Stimulated activated CD8-positive, alpha-beta memory T cell treated with anti-CD3 and anti-CD28 coated beads, Interleukin-4, amount 100 ng/mL, for 24 hours (primary cell): ENCODE measurements at places on chromosomes 1 and 21.

- no peak for DNase-seq
These were observed 90.7 kb downstream of the CDC7 start for GRCh38 chr1:91591175-91591974.

GRCh38 chr1:156406251-156406650, 37.2 kb downstream of the RHBG start:
- DNase-seq, result no peak

- no peak for DNase-seq
These were observed 211.5 kb downstream of the TTLL7 start for GRCh38 chr1:83787246-83787998.

DNA sequence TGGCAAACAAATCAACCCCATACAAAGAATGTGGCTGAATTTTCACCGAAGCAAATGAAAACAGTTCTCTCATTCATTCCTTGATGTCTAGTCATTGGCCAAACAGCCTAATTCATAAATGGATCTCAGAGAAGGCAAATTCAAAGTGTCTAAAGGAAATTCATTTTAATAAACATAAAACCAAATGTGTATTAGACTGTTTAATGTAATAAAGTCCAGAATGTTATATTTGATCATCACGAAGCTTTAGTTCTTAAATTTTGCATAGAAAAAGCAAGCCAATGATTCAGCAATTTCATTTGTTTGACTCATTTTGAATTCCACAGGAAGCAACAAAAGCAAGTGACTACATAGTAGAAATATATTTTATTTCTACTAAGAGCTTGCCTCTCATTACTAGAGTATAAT, 379.2 kb upstream of the ADAMTS5 start:
- DNase-seq, result no peak

DNA sequence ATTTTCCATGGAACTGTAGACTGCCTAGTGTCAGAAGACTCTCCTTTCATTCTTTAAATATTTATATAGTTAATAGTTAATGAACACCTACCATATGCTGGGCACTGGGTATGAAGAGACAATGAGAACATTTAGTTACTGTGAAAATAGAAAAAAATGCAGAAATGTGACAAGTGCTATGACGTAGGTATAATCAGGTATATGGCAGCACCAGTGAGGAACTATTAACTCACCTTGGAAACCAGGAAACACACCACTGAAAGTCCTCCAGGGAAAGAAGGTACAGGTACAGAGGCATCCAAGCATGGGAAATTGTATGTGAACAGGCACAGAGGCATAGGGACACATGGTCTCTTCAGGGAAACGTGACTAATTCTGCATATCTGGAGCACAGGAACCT, 42.3 kb downstream of the DPT start:
- DNase-seq, result no peak

DNA sequence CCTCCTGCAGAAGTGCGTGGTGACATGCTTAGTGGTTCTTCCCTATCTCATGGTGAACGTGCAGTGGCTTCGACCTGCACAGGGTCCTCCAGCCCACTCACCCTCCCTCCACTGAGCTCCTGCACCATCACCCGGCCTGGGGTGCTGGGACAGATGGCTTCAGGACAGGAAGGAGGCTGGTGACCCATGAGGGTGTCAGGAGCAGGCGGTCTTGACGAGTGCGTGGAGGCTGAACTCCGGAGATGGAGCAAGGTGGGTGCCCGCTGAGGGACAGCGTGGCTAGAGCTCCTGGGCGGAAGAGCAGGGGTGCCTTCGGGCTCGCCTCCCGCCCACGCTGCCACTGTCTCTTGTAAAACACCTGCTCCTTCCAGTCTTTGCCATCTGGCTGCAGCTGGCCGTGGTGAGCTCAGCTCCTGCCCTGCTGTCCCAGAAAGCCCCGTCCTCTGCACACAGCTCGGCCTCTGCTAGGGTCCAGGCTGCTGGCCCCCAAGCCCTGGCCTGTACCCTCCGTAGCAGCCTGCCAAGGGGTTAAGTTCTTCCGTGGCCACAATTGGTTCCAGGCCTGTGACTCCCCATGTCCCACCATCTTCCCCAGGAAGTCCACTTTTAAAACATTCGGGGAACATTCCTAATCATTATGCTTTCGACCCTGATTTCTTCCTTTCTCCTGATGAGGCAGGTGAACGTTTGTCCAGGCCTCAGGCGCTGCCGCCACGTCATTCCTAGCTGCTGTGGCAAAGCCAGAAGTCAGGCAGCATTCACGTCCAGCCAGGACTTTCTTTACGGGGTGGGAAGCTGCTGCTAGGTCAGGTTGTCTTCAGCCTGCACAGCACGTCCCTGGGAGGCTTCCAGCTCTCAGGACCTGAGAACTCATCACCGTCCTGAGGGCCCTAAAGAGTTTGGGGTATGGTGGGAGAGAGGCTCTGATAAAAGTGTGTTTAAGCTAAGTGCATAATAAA, 8.1 kb downstream of the KRTAP10-1 start:
- no peak for DNase-seq

DNA sequence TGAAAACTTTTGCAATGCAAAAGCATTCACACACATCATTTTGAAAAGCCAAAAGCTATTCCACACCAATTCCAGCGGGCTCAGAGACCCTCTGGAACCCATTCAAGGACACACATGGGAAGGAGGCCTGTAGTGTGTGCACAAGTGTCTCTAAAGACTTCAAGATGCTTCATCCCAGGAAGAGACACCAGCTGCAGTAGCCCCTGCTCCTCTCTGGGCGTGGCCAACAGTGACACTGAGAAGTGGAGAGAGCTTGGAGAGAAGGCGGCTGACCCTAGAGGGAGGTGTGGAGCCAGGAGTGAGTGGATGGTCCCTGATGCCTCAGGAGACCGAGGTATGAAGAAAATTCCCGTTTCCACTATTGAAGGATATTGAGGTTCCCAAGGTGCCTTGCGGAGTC, 14.9 kb upstream of the TNNI1 start:
- DNase-seq, result no peak
